Substantia nigra (tissue), 51 donors: ENCODE measurements at places on chromosomes 3 and 15.
A peak's percentile ranks its signal among the peaks of the same experiment; 100 is the strongest.

- peak; percentile 82 for DNase-seq
Measured at GRCh38 chr3:52897130-52898122, at the start of gene STIMATE. Gene STIMATE, minus strand, starts transcription at chr3:52897548. Its CDS starts 98 bp downstream, at chr3:52897450.

DNA sequence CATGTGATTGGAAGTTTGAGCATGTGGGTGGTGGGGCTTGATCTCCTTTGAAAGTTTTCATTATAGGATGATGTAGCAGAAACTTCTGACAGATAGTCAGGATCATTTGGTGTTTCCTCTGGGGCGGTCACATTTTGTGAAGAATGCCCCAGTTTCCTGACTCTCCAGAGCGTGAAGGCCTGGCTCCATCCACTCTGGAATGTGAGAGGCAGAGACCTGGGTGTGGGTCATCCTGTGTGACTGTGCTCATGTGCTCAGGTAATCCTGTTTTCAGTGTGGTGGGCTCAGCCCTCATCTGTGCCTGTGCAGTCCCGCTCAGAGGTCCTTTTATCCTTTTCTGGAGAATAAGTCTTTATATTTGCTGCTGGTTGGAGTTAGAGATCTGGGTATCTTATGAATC, 81.0 kb downstream of the RGMA start:
- no peak for DNase-seq

DNA sequence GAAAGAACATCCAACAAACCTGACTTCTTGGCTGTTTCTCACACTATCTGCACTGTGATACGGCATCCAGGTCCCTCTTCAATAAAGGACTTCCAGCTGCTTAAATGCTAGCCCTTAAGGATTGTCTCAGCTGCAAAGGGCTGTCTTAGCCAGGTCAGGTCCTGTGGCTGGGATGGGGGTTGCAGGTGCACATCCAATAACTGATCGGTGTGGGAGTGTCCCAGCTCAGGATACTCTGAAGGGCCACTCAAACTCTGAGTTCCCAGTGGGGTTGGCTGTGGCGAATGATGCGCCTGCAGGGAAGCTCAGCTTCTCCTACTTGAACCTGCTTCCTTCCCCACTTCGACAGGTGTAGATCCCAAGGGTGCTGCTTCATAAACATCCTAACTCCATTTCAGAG, 74.6 kb upstream of the FGF12 start:
- DNase-seq = no peak

DNA sequence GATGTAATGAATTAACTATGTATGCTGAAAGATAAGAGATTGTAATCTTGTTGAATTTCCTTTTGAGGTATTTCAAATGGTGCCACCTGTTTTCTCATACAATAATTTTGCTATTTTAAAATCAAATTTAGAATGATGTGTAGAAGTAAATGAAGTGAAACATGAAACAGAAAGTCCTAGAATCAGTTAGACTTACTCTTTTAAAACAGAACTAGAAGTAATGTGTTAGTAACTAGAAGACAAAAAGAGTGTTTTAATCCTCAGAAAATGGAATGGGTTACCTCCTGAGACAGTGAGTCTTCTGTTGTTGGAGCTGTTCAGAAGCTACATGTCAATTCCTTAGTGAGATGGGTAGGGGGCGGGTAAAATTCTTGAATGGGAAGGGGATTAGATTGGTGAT, 8.1 kb upstream of the MAP2K5 start:
- no peak for DNase-seq

GRCh38 chr3:194272221-194272620, 78.9 kb downstream of the CPN2 start:
- no peak for DNase-seq

DNA sequence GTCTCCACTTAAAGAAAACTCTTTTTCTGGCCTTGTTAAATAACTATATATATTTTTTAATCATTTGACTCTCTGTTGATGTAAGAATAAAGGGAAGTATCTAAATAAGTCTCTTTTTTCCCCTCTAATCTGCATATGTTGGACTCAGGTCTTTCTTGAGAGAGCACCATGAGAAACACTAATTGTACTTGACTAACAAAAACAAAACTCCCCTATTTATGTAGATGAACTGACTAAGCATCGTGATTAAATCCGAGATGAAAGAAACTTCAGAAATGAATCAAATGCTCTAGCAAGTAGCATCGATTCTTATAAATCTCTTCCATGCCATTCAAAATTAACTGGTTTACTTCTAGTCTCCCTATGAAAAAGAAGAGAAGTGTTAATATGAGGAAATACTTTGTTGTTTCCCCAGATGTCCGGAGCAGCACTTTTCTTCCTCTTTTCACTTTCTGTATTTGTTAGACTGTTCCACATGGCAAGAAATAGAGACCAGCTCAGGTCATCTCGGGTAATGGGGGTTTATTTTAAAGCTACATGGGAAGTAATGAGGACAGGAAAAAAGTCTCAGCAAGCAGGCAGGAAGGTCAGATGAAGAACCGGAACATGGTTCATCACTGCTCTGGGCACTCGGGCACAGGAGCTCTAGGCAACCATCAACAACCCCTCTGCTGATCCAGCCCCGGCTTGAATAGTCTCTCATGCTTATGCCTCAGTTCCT, 288.3 kb downstream of the CNTN6 start:
- no peak for DNase-seq

- no peak for DNase-seq
Measured at GRCh38 chr3:186178412-186178811, 69.5 kb upstream of the ETV5 start.

- no peak for DNase-seq
Measured at GRCh38 chr3:177802151-177802900, 605.0 kb upstream of the TBL1XR1 start.

GRCh38 chr15:42152921-42153698, 3.3 kb downstream of the PLA2G4F start:
- no peak for DNase-seq

DNA sequence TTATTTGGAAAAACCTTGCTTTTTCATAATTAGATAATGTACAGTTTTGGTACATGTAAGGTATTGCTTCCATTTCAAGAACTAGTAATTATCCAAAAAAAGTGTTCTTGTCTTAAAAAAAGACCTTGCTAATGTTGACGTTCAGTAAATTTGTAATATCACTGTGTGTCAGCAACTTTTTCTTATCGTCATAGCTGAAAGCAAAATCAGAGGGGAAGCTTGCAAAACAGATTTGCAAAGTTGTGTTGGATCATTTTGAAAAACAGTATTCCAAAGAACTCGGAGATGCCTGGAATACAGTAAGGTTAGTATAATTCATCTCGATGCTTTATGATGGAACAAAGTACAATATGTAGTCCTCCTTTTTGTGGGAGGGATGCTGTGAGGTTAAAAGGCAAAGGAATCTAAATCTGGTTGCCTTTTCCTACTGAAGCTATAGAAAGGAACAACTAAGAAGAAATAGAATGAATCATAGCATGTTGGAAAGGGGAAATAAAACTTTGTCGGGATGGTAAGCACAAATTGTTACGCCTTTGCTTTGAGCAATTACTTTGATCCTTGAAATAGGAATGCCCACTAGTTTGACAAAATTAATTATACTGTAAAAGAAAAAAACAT, 1.5 kb downstream of the NSUN3 start:
- DNase-seq = no peak

- DNase-seq = no peak
Measured at GRCh38 chr3:12643010-12643380, 20.9 kb downstream of the RAF1 start.

DNA sequence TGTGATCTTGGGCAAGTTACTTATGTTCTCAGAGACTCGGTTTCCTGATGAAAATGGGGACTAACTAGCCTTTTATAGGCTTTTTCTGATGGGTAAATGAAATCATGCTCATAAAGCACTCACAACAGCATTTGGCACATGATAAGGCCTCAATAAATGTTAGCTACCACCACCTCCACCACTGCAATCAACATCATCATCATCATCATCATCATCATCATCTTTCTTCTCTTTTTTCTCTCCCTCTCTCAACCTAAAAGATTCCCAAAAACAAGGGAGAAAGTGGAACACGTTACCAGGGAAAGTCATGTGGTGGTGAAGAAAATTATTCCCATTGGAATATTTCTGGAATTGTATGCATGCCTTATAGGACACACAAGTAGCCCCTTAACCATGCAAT, 33.6 kb upstream of the FEZF2 start:
- no peak for DNase-seq

DNA sequence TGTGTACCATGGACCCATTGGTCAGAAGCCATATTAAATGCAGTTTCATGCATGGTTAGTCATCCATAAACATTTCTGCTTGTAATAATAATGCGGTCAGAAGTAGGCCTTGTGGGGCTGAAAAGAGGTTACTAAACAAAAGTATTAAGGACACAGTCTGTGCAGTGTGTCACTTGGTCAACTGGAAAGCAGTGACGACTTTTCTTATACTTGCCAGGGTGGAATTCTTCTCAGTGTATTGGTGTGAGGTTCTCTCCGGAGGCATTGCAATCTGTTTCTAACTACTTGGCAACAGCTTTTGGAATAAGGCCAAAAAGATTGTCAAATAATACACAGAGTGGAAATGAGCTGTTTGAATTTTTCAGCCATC, 46.8 kb downstream of the CHL1 start:
- no peak for DNase-seq

- no peak for DNase-seq
Measured at GRCh38 chr3:54705730-54706129, 222.1 kb downstream of the LRTM1 start.

DNA sequence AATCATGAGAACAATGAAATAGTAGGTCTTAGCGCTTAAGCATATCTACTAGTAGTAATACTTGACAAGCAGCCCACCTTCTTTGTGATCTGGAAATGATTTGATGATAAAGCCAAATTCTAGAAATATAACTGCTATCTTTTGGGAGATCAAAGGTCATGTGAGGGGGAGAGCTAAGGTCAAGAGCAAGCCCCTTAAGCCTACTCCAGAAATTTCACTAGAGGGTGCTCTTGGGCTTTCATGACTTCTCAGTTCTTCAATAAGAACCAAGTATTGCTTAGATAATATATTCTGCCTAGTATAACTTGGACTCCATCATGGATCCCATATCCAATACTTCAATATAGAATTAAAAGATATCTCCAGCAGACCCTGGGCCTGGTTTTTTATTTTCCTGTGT, 319.6 kb downstream of the ZBTB20 start:
- DNase-seq = no peak
